Uterine smooth muscle cell (primary cell): ENCODE measurements at places on chromosomes 7 and 10. TPM values are rescaled to one million over a fixed set of nuclear protein-coding genes. Genes with fewer than 3 reads are reported as not detected.

Gene CDH23
- total RNA-seq = under 0.01 and 0.12 TPM in 2 replicates

Gene AKR1B1
- total RNA-seq = 44.9 and 87.5 TPM in 2 replicates

Gene CALD1
- 290 and 609 TPM in 2 replicates for total RNA-seq

Gene FGFR2
- 0.44 and 1.7 TPM in 2 replicates for total RNA-seq

Gene SSC4D
- 0.55 and 0.75 TPM in 2 replicates for total RNA-seq

Gene TYW1B
- total RNA-seq = 2.5 and 5.1 TPM in 2 replicates

Gene EFCAB10
- total RNA-seq = not detected in 2 replicates

Gene ZNF804B
- not detected in 2 replicates for total RNA-seq

Gene OPN4
- not detected in 2 replicates for total RNA-seq

Gene SUGCT
- total RNA-seq = 3.9 and 7.2 TPM in 2 replicates

Gene SH3PXD2A
- 17.9 and 34.6 TPM in 2 replicates for total RNA-seq

Gene AGR3
- not detected in 2 replicates for total RNA-seq

Gene ADRB1
- total RNA-seq = not detected in 2 replicates

Gene ADIRF
- 36.3 and 73.0 TPM in 2 replicates for total RNA-seq

Gene TMUB1
- 20.6 and 23.4 TPM in 2 replicates for total RNA-seq

Gene CDC14C
- total RNA-seq = not detected in 2 replicates

Gene PNLIP
- total RNA-seq = not detected in 2 replicates

Gene CCDC7
- 8.7 and 10.7 TPM in 2 replicates for total RNA-seq

Gene CARD11
- 0.62 and 1.9 TPM in 2 replicates for total RNA-seq

Gene FOXI2
- total RNA-seq = not detected in 2 replicates

Gene HOXA13
- 14.9 and 17.6 TPM in 2 replicates for total RNA-seq
